ENCODE measurements at places on chromosomes 5 and 9.

- peak; percentile 59 for DNase-seq
Measured at GRCh38 chr5:146633323-146633764, 117.4 kb upstream of the GPR151 start.

GRCh38 chr5:143147902-143148301, 255.6 kb downstream of the NR3C1 start:
- no peak for DNase-seq

DNA sequence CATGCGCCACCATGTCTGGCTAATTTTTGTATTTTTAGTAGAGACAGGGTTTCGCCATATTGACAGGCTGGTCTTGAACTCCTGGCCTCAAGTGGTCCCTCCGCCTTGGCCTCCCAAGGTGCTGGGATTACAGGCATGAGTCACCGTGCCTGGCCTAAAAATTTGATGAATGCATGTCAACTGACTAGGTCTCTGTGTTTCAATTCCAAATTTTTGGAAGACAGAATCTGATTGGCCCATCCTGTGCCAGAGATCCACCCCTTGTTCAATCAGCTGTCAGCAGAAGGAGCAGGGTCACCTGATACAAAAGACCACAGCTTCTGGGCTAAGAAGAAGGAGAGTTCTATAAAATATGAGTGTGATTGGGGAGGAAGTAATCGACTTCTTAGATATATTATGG, 43.5 kb upstream of the COL15A1 start:
- DNase-seq = no peak

DNA sequence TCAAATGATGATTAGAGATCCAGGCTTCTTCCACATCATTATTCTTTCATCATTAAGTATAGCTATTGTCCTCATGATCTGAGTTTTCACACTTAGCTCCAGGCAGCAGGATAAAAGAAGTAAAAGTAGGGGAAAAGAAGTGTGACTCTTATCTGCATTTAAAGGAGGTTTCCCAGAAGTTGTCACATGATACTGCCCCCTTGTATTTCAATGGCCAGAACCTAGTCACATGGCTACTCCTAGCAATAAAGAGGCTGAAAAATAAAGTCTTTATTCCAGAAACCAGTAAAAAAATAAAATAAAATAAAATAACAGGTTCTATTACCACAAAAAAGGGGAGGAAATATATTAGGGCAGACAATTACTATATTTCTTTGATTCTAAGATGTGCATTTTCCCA, 5.3 kb upstream of the NDUFS4 start:
- no peak for DNase-seq

DNA sequence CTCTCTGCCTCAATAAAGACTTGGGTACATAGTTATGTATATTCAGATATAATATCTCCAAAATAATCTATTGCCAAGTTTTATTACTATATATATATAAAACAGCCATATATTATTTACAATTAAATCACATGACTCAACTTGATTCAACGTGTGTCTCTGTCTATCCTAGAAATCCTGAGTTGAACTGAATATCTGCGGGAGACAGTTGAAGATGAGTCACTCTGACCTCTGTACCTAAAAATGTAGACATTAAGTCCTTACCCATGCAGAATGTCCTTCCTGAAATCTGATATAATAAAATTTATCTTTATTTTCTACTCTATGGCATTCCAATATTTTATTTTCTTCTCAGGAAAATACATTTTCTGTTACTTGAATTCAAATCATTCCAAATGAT, 218.2 kb upstream of the PRDM9 start:
- DNase-seq = no peak

All from NCI-H2171 treated with DMSO at 0.1 percent for 48 hours (cell line).